CD4-positive, alpha-beta T cell treated with Interleukin-12 subunit alpha and Interleukin-12 subunit beta, for 1 hour (primary cell): ENCODE measurements at places on chromosomes 5 and 9.

DNA sequence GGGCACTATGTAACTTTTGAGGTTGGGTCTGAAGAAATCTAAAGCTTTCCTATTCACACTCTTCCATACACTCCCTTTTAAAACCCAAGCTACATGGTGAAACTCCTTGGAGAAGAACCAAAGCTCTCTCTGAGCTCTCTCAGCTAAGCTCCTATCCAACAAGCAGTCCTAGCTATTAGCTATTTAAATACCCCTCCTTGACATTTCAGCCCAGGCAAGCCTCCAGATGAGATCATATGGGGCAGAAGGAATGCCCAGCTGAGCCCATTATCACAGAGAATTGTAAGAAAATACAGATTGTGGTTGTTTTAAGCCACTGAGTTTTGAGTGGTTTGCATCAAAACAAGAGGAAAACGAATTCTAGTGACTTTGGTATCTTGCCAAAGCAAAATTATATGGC is 15.2 kb downstream of the HSPB3 start:
- no peak for DNase-seq

GRCh38 chr5:18563853-18564252 is 929.6 kb downstream of the TAF11L14 start:
- no peak for DNase-seq

GRCh38 chr5:62982348-62982747 is 403.7 kb downstream of the LRRC70 start:
- DNase-seq: no peak

- no peak for DNase-seq
These were observed 22.1 kb upstream of the UBAP2 start for GRCh38 chr9:34070606-34071324.

GRCh38 chr5:143002459-143003327 is 232.5 kb downstream of the ARHGAP26 start:
- peak; percentile 78 for DNase-seq

- no peak for DNase-seq
These were observed 20.1 kb upstream of the CXCL14 start for GRCh38 chr5:135598691-135599395.

DNA sequence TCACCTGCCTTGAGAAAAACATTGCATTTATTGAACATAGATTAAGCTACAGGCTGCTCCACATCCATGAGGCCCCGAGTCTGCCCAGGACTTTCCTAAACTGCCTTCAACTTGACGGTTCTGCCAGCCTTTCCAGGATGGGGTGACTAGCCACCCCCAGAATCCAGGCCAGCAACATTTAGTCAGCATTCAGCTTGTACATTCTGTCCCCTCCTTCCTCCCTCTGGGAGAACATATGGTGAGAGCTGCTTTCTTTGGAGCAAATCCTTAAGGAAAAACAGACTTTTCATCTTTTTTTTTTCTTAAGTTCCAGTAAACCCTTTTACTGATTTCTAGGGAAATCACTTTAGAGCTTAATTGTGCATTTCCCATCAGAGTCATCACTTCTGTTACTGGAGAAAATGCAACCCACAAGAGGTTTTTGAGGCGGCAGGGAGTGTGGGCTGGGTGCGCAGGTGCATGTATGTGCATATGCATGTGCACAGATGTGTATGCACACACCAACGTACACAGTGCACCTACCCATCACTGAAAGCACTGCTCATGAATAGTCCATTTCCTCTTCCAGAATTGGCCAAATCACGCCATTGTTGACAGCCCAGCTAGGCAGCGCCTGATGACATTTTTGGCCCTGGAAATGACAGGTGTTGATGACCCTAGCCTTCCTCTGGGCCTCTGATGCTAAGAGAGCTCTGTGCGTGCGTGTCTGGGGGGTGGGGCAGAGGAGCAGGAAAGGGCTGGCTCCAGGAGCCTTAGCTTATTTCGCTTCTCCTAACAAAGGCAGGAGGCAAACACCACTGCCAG is 145.6 kb downstream of the HSD17B3 start:
- no peak for DNase-seq

- DNase-seq: no peak
These were observed 88.5 kb upstream of the ELAVL2 start for GRCh38 chr9:23914431-23915003.

DNA sequence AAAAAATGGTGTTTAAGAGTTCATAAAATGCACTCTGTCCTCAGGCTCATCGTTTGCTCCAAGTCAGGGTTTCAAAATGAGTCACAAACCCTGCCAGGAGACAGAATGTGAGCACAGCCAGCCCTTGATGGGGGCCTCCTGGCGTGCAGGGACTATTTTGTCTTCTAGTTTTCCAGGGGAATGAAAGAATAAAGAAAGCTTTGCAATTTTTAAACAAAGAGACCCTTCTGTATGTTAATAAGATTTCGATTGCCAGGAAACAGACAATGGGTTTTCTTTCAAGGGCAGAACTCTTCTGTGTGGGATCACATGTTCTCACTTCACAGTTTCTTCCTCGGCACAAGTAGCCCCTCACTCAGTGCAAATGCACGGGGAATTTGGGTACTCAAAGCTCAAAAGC is 121.4 kb upstream of the C6 start:
- DNase-seq: no peak

- DNase-seq: no peak
These were observed 471.8 kb upstream of the ACO1 start for GRCh38 chr9:31912636-31913035.

DNA sequence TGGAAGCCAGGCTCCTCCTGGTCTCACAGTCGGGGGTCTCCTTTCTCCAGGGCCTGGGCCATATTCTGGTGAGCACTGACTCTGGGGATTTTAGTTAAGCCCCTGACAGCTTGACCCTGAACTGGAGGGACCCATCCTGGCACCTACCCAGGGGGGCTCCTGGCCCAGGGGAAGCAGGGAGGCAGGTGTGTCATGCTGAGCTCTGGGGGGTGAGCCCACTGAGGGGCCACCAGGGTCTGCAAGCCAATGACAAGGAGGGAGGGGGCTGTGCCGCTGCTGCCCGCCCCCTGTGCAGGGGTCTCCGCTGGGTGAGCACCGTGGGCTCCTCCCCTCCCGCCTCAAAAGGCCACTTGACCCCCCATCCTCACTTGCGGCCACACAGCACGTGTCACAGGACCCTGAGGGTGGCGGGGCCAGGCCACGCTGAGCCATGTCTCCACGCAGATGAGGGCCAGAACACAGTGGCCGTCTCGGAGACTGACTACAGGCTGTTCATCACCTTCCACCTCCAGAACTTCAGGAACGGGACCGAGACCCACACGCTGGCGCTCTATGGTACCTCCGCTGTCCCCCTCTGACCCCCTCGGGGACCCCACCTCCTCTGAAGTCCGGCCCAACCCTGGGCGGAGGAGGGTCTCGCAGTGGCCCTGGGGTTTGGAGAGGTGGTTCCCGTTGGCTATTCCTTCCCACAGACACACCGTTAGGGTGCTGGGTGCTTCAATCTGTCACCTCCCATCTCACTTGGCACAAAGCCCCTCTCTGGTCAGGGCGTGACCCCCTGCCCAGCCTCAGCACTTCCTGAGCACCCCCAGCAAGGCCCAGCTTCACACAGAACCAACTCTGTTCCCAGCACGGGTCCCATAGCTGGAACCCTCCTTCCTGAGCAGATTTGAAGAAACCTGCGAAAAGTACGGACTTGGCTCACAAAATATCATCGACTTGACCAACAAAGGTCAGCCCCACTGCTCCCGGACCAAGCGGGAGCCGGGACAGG is 2.0 kb downstream of the LCN9 start:
- DNase-seq: no peak

DNA sequence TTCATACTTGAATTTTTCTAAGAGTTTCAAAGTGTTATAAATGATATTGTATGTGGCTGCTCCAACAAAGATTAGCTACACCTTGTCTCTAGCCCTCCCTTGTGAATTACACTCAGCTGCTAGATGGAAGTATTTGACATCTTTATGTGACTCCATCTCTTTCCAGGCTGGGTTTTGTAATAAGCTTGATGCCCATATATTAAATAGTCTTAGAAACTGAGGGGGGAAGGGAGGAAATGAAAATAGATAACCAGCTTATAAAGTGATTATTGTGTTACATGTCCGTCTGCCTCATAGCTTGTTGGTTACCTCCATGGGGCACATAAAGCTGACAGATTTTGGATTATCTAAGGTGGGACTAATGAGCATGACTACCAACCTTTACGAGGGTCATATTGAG is 63.4 kb downstream of the CD180 start:
- no peak for DNase-seq

DNA sequence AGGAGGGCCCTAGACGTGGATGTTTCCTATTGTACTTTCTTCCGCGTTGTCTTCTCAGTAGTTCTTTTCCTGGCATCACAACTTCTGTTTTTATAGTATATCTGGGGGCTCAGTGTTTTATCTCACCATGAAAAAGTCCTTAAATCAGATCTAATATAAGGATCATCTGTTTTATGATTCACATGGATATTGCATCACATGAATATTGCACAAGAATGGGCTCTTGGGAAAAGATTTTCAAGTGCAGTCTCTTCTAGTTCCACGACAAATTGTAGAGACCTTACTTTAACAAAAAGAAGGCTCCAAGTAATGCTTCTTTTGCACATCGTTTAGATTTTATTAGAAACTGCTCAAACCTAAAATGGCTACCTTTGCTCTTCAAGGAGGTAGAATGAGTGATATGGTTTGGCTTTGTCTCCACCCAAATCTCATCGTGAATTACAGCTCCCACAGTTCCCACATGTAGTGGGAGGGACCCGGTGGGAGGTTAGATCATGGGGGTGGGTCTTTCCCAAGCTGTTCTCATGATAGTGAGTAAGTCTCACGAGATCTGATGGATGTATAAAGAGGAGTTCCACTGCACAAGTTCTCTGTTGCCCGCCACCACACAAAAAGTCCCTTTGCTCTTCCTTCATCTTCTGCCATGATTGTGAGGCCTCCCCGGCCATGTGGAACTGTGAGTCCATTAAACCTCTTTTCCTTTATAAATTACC is 53.7 kb upstream of the FAM120A start:
- DNase-seq: no peak

- no peak for DNase-seq
These were observed 355.3 kb downstream of the NFIB start for GRCh38 chr9:13958672-13959071.

GRCh38 chr9:134175808-134176598 is 11.6 kb upstream of the RNU6ATAC start:
- DNase-seq: no peak

GRCh38 chr5:42912184-42912798 is 100.6 kb upstream of the SELENOP start:
- peak; percentile 70 for DNase-seq

- no peak for DNase-seq
These were observed 41.4 kb downstream of the SYK start for GRCh38 chr9:90842996-90843395.

DNA sequence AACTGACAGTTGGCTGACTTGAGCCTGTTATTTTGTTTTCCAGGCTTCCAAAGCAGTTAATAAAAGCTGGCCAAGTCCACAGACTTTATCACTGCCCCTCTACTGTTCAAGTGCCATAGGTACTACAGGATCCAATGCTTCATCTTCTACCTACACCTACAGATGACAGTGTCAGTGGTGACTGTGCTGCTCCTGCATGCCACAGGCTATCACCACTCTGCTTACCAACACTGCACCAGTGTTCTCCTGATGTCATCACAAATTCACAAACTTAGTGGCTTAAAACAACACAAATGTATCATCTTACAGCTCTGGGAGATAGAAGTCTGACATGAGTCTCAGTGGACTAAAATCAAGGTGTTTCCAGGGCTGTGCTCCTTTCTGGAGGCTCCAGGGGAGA is 26.6 kb downstream of the HMGCS1 start:
- peak; percentile 20 for DNase-seq

DNA sequence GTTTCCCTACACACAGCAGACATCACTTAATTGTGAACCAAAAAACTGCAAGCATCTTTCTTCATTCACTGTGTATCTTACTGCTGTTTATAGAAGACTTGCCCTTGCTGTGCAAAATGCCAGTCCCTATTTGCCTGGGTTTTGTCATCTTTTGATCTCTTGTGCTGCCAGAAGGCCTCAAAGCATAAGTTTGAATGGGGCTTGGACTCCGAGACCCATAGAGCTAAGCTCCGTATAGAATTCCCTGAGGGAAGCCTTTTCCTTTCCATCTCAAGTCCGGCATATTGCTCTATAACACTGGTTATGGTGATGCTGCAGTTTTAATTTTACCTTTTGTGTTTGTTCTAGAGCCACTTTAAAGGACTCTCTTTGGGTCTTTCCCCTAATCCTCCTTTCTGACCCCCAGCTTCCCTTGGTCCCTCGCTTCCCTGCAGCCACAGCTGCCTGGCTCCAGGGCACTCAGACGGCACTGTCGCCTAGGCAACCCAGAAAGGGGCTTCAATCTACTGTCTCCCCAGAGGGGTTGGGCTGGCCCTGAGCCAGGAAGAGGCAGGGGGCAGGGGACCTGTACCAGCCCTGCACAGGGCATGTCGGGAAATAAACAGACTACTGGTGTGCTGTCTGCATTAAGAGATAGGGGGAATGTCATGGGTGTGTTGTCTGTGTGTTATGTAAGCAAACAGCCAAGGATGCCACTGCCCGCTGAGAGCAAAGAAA is 73.4 kb upstream of the MELK start:
- no peak for DNase-seq

GRCh38 chr9:69326261-69326660 is 1.2 kb downstream of the ENTREP1 start:
- DNase-seq: no peak

GRCh38 chr9:23635276-23635675 is 190.8 kb downstream of the ELAVL2 start:
- DNase-seq: no peak
